ENCODE measurements at places on chromosomes 7 and 10.

DNA sequence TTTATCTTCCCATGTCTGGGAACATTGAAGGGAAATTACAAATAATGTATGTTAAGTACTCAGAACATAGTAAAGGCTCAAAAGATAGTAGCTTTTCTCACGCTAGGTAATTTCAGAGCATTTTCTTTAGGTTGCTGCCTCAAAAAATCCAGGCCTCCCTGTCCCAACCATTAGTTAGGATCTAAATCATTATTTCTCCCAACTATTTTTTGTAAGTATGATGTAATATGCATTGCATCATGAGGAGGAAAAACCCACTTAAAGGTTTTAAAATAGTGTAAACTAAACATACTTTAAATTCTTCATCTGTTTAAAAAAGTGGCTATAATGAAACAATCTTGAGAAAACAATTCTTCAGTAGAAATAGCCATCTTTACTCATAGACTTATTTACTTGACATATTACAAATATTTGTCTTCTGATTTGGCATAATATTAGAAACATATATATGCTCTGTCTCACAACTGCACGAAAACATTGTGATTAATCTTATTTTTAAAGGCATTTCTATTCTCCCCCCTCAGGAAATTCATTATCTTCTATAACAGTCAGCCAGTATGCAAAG is 329.3 kb downstream of the ELMO1 start:
- DNase-seq, result no peak

DNA sequence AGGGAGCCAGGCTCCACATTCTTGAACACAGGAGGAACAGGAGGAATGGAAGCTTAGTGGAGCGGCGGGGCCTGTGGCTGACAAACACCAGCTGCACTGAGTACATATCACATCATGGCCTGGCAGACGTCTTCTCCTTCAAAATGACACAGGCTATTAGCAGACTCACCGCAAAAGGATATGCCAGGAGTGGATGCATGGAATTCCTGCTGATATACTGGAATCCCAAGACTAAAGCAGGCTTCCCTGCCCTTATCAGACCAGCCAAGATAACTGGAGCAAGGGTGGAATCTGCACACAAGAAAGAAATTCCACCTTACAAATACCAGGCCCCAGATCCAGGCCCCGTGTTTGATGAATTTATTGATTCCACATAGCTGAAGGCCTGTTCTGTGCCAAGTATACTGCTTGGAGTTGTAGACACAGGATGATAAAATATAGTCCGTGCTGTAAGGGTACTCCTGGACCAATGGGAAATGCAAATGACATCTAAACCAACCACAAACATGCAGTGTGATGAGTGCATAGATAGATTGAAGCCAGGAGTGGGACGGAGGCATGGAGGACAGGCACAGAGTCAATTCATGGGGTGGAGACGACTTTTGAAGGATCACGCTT is 480.5 kb upstream of the ZMIZ1 start:
- DNase-seq, result no peak

GRCh38 chr10:91550021-91550420 is 82.8 kb downstream of the PPP1R3C start:
- DNase-seq, result no peak

DNA sequence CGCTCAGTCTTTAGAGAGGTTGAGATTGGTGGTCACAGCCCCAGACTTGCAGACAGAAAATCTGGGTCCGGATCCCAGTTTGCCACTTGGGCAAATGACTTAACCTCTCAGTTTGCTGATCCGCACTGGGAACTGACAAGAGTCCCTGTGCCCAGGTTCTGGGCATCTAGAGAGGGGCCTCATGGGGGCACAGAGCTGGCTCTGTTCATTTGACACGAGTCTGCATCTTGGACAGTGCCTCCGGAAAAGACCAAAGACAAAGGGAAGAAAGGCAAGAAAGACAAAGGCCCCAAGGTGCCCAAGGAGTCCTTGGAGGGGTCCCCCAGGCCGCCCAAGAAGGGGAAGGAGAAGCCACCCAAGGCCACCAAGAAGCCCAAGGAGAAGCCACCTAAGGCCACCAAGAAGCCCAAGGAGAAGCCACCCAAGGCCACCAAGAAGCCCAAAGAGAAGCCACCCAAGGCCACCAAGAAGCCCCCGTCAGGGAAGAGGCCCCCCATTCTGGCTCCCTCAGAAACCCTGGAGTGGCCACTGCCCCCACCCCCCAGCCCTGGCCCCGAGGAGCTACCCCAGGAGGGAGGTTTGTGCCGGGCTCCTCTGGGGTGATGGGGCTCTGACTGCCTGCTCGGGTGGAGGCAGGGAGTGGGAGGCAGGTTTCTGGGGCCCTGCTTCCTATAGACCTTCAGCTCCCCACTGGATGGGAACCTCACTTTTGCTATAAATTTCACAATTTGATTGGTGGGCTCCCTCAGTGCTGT is 2.3 kb downstream of the AEBP1 start:
- no peak for DNase-seq

- no peak for DNase-seq
These were observed 226.0 kb downstream of the BMPER start for GRCh38 chr7:34131371-34131770.

DNA sequence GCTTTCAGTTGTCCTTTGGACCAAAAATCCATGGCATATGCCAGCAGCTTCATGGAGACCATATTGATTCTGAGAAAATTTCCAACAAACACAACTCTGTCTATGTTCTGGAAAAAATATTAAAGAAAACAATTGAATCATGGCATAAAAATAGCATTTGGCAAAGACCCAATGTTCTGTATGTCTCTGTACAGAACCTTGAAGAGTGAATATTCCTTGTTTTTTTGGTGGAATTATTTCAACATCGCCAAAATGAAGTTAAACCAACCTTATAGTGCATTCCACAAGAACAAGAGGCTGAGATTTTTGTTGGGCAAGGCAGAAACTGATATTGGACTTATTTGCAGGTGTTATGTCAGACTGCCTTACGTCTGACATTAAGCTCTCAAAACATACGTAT is 53.3 kb upstream of the SLC16A12 start:
- DNase-seq, result no peak

DNA sequence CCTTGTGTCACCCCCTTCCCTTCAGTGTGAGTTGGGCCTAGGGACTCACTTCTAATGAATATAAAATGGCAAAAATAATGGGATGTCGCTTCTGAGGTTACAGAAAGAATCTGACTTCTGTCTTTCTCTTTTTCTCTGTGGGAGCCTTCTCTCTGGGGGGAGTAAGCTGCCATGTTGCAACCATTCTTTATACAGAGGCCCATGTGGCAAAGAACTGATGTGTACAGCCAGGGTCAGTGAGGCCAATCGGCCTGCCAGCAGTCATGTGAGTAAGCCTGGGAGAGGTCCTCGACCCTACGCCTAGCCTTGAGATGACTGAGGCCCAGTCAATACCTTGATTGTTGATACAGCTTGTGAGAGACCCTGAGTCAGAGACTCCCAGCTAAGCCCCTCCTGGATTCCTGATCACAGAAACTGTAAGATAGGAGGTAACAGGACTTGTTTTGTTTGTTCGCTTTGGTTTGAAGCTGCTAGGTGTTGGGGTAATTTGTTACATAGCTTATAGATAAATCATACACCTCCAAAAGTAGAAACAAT is 1.7 kb downstream of the TCAF1 start:
- no peak for DNase-seq

DNA sequence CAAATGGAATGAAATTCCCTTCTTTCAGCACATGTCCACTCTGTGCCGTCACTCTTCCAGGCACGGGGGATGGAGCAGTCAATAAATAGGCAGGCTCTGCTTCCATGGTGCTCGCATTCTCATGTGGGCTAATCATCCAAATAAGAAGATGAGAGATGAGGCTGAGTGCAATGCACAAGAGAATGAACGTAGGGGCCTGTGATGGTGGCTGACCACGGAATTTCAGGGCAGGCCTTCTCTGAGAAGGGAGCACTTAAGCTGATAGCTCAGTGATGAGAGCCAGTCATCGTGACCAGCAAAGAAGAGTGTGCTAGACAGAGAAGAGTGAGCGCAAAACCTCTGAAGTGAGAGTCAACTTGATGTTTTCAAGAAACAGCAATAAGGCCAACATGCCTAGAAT is 47.9 kb downstream of the TAF3 start:
- DNase-seq, result no peak

DNA sequence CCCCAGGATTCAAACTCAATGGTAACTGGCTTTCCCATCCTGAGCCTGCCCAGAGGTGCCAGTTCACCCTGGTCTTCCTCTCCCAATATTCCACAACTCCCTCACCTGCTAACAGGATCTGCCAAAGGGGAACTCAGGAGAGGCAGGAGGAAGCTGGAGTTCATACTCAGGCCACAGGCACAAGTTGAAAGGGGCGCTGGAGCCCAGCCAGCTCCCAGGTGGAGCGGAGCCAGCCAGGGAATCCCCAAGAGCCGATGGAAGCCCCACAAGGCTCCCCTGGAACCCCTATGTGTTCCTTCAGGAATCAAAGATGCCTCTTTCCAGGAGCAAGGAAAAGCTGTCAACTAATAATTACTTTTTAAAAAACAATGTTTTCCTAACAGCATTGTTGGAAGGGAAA is 63.5 kb downstream of the SH3PXD2A start:
- DNase-seq, result no peak

All from NCI-H1092 (cell line).